ENCODE measurements at places on chromosomes 4 and X.
A peak's percentile ranks its signal among the peaks of the same experiment; 100 is the strongest.

- peak; percentile 60 for DNase-seq
Observed at GRCh38 chr4:7236847-7237246, 44.5 kb downstream of the SORCS2 start.

GRCh38 chr4:176883681-176884418 is 91.1 kb upstream of the VEGFC start:
- peak; percentile 70 for DNase-seq

GRCh38 chr4:2383760-2384159 is 34.7 kb downstream of the ZFYVE28 start:
- no peak for DNase-seq

GRCh38 chrX:101051153-101051548 is 760 bp downstream of the TRMT2B start:
- DNase-seq = no peak

GRCh38 chr4:74230902-74231499 is 73.1 kb downstream of the MTHFD2L start:
- DNase-seq = peak; percentile 66

DNA sequence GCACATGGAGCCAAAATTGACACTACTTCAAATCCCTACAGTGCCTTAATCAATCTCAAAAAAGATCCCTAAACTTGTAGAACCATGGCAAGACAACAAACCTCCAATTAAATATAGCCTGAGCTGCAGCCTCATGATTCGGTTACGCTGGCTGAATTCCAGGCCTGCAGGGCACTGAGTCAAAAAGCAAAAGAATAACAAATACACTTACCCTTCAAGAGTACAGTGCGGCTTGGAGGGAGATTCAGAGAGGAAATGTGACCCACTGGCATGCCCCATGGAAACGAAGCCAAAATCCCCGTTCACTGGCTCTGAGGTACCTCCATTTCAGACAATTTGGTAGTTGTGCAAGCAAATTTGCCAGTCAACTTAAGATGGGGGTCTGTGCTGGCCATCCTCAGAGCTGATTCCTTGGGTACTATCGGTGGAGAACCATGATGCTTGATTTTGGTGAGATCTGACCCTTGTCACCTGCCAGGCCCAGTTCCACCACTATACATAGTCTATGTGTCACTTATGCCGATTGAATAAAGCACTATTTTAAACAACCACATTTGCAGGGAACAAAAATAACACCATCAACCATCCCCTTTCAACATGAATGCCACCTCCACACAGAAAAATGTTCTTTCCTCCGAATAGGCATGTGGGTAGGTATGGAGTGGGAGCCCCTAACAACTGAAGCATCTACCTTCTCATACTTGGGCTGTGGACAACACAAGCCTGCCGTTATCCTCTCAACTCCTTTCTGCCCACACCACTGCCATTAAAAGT is 2.1 kb downstream of the C4orf54 start:
- no peak for DNase-seq

DNA sequence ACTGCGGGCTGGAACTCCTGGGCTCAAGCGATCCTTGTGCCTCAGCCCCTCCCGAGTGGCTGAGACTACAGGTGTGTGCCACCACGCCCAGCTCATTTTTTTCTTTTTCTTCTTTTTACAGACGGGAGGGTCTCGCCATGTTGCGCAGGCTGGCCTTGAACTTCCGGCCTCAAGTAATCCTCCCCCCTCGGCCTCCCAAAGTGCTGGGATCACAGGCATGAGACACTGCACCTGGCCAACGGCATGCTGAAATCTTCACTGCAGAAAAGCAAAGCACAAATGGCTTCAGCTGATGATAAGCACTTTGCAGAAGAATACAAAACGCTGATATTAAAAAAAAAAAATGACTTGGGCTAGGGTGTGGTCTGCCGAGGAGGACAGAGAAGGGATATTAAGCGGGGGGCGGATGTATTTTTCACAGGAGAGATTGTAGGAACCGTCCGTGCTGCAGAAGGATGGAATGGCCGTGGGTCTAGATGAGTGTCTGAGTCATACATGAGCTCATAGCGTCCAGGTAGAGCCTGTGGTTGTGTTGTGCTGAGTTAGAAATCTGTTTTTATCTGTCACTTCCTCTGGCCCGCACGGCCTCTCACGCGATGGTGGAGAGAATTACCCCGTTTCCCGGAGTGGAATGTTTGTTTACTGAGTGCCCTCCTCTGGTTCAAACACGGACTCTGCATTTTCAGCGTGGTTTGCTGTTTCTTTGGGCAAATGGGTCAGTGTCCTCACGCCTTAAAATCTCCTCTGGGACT is 8.5 kb upstream of the AKAP17A start:
- DNase-seq = no peak

GRCh38 chrX:153449368-153450113 is 3.7 kb upstream of the TREX2 start:
- DNase-seq = no peak

DNA sequence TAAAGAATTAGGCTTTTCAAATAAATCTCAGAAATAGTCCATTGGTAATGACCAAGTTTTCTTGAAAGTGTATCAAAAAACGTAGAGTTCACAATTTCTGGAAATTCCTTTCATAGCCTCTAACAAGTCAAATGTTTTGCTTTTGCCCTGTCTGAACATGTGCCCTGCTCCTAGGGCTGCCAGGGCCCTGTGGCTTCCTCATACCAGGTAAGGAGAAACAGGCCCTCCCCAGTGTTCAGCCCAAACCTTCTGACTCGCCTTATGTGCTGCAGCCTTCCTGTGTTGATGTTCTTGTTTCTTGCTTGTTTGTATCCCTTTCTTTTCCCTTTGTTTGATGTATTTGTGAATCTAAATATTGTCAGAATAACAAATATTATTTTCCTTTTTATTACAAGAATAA is 146.1 kb upstream of the PACRGL start:
- DNase-seq = no peak

- no peak for DNase-seq
Observed at GRCh38 chr4:79604152-79604551, 196.1 kb upstream of the GK2 start.

- no peak for DNase-seq
Observed at GRCh38 chr4:96708766-96709165, 868.9 kb downstream of the PDHA2 start.

DNA sequence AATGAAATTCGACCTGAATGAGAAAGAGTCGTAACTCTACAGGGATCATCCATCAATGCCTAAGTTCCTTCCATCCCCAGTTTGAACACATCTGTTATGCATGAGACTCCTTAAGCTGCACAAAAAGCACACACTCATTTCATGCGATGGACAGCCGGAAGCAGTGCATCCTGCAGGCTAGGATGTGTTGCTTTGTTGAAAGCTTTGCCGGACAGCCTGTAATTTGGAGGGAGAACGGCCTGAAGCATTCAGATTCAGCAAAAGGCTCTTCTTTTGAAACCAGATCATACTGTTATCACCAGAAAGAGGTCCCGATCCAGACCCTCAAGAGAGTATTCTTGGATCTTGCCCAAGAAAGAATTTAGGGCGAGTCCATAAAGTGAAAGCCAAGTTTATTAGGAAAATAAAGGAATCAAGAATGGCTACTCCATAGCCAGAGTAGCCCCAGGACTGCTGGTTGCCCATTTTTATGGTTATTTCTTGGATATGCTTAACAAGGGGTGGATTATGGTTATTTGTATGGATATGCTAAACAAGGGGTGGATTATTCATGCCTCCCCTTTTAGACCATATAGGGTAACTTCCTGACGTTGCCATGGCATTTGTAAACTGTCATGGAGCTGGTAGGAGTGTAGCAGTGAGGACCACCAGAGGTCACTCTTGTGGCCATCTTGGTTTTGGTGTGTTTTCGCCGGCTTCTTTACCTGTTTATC is 48.1 kb upstream of the DHRSX start:
- DNase-seq = no peak
